Epithelial cell of esophagus (primary cell): ENCODE measurements at places on chromosomes 11 and 22.

DNA sequence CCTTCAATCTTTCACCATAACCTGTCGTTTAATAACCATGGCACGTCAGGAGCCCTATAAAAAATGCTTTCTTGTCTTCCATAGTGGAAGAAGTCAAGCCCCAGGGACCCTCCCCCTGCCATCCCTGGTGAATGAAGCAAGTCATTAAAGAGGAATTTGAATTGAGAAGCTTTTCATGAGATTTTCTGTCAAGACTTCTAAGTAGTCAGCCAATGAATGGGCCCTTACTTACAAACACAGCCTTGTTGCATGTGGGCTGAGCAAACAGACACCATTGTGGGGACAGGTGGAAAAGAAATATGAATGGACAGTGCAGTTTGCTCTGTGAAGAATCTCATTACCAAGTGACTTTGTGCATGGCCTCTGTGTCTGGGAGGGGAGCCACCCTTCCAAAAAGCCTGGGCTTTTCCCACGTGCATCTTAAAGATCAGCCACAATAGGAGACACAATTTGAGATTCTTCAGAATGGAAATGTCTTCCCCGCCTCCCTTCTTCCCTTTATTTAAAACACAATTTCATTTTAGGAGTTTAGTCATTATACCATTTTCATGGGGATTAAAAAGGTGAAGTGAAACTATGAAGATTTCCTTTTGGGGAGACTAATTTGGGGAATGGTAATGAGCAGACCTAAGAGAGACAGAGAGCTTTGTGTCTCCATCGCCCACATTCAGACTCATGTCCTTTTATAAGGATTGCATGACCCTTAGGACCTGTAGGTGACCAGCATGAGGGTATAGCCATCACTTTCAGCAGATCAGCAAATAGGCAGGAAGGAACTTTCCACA is 152.0 kb downstream of the LRRC4C start:
- no peak for DNase-seq

DNA sequence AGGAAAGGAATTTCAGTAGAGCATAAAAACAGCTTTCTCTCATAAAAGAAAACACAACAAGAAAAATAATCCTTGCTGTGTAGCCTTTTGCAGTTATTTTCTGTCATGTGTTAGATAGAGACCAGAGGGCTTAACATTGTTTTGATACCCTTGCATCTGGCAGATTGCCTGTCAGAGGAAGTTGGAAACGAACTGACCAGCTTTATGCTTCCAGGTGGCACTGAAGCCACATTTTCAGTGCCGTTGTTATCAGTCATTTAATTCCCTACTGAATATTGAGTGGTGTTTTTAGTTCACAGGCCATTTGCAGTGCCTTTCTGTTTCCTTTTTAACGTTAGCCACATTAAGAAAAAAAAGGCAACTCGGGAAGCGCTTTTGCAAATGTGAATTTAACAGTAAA is 21.5 kb upstream of the RAG2 start:
- no peak for DNase-seq

- DNase-seq: no peak
These were observed 96.2 kb upstream of the SYT13 start for GRCh38 chr11:45382133-45382878.

DNA sequence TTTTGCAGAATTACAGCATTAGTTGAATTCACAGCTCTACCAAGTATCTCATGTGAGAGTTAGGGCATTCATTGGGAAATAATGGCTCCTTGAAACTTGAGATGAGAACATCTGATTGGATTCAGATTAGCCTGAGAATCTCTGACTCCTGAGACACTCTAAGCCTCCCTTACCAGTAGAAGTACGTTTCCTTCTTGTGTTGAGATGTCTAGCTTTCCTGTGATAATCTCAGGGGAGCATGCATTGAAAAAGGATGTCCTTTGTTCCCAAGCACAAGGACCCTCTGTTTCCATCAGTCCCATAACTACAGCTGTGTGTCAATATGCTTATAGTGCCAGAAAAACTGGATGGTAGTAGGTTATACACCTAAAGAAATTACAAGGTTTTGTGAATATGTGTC is 35.2 kb upstream of the RDX start:
- DNase-seq: no peak

DNA sequence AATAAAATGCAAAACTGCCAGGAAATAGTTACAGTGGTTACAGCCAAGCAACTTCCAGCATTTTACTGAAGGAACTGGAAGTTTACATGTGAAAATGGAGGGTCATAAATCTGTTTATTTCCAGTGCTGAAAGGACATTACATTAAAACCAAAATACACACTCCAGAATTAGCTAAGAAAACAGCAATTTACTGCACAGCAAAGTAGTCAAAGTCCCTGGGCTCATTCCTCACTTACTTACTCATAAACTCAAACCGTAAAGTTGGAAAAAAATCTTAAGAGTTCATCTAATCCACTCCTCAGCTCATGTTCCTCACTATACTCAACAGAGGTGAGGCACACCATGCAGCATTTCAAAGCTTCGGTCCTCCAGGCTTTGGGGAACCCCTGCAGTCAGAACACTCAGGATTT is 17.4 kb downstream of the CTSC start:
- DNase-seq: no peak
